ENCODE measurements at places on chromosomes 5 and 9.

- DNase-seq = no peak
- peaks cover 46% of the 10 kb centered on the region for H3K4me1 ChIP-seq
- no peaks in the 10 kb centered on the region for H3K27me3 ChIP-seq
- peak overlapping the region; percentile 92 for H3K4me3 ChIP-seq
Measured at GRCh38 chr5:52799358-52799982, 11.8 kb downstream of the ITGA1 start.

- H3K4me3 ChIP-seq = no peak overlapping the region
- H3K4me1 ChIP-seq = no peaks in the 10 kb centered on the region
- no peaks in the 10 kb centered on the region for H3K27me3 ChIP-seq
- H3K36me3 ChIP-seq = no peaks in the 10 kb centered on the region
- no peak overlapping the region for H3K27ac ChIP-seq
Measured at GRCh38 chr5:115349001-115349817, 52.8 kb upstream of the CCDC112 start.

DNA sequence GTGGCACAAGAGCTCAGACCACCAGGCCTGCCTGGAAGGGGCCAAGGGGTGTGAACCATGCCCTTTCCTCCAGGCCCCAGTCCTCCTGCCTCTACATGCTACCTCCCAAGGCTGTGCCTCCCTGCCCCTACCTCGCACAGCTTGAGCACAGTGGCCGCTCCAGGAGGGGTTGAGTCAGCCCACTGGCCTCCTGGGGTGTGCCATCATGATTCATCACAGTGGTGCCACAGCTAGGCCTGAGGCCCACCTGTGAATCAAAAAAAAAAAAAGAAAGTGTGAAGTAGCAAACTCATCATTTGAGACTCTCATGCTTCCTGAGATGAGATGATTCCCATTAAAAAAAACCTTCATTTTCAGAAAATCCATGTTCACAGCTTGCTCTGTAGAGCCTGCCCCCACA lies 240.5 kb downstream of the HSPA4 start:
- no peaks in the 10 kb centered on the region for H3K36me3 ChIP-seq
- H3K4me1 ChIP-seq = peaks cover 15% of the 10 kb centered on the region

GRCh38 chr9:2679011-2679410 lies 38.3 kb upstream of the KCNV2 start:
- no peaks in the 10 kb centered on the region for H3K36me3 ChIP-seq
- no peak overlapping the region for H3K4me3 ChIP-seq
- H3K27ac ChIP-seq = no peak overlapping the region
- no peaks in the 10 kb centered on the region for H3K27me3 ChIP-seq
- DNase-seq = no peak

- no peak for DNase-seq
- peaks cover 25% of the 10 kb centered on the region for H3K4me1 ChIP-seq
- peaks cover 14% of the 10 kb centered on the region for H3K36me3 ChIP-seq
- H3K27ac ChIP-seq = peak overlapping the region; percentile 9
Measured at GRCh38 chr9:27408482-27408881, 111.5 kb upstream of the EQTN start.

GRCh38 chr9:36738318-36738976 lies 165.8 kb downstream of the MELK start:
- H3K4me3 ChIP-seq = no peak overlapping the region
- H3K4me1 ChIP-seq = no peaks in the 10 kb centered on the region
- peaks cover 75% of the 10 kb centered on the region for H3K27me3 ChIP-seq
- no peaks in the 10 kb centered on the region for H3K36me3 ChIP-seq
- no peak overlapping the region for H3K27ac ChIP-seq

GRCh38 chr5:151772029-151772845 lies 483 bp downstream of the G3BP1 start:
- no peak for DNase-seq
- H3K27ac ChIP-seq = peak overlapping the region; percentile 44
- H3K4me3 ChIP-seq = peak overlapping the region; percentile 81
- peaks cover 49% of the 10 kb centered on the region for H3K4me1 ChIP-seq

GRCh38 chr5:138668451-138669380 lies 84.5 kb upstream of the CTNNA1 start:
- H3K36me3 ChIP-seq = no peaks in the 10 kb centered on the region
- no peak for DNase-seq
- no peak overlapping the region for H3K4me3 ChIP-seq
- no peaks in the 10 kb centered on the region for H3K27me3 ChIP-seq

DNA sequence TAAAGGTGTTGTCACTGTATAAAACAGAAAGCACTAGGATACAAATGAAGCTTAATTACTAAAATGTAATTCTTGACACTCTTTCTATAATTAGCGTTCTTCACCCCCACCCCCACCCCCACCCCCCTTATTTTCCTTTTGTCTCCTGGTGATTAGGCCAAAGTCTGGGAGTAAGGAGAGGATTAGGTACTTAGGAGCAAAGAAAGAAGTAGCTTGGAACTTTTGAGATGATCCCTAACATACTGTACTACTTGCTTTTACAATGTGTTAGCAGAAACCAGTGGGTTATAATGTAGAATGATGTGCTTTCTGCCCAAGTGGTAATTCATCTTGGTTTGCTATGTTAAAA lies 43.8 kb downstream of the NDFIP1 start:
- H3K4me1 ChIP-seq = peaks cover 15% of the 10 kb centered on the region
- H3K36me3 ChIP-seq = peaks cover 20% of the 10 kb centered on the region
- H3K27ac ChIP-seq = no peak overlapping the region
- H3K27me3 ChIP-seq = no peaks in the 10 kb centered on the region
- DNase-seq = no peak

DNA sequence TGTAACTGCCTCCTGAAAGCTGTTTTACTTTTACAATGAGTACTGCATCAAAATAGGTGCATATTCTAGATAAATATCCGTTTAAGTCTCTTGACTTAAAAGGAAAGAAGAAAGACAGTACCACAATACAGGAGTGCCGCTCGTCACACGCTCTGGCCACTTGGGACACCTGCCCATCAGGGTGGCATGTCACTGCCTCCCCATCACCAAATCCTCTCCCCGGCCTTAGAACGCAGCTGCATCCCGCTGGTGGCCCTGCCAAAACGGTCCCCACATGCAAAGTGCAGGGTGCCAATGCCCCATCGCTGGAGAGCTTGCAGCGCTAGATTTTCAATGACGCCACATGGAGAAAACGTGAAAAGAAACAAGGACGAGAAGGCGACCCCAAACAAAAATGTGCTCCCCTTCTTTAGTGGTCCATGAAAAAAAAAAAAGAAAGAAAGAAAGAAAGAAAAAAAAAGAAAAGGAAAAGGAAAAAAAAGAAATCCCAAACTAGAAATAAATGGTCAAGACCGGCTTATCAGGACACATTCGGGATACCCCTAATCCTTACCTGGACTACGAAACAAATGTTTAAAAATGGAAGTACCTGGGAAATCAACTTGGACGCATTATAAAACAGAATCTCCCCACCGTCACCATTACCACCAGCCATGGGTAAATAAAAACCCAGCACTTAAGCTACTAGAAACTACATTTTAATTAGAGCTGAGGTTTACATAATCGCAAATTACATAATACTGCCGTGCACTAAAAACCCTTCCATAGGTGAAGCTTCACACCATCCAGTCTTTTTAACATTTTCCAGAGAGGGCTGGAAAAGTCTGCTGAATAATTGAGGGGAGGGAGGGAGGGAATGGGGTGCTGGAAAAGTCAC lies 1.0 kb downstream of the ANKH start:
- peaks cover 24% of the 10 kb centered on the region for H3K27me3 ChIP-seq
- H3K27ac ChIP-seq = peak overlapping the region; percentile 28
- H3K4me3 ChIP-seq = peak overlapping the region; percentile 77
- no peak for DNase-seq
- H3K4me1 ChIP-seq = peaks cover 26% of the 10 kb centered on the region

GRCh38 chr5:71976449-71976848 lies 130.8 kb upstream of the MAP1B start:
- no peaks in the 10 kb centered on the region for H3K27me3 ChIP-seq
- H3K36me3 ChIP-seq = no peaks in the 10 kb centered on the region
- no peak overlapping the region for H3K4me3 ChIP-seq
- peaks cover 7% of the 10 kb centered on the region for H3K4me1 ChIP-seq
- no peak for DNase-seq
- no peak overlapping the region for H3K27ac ChIP-seq

DNA sequence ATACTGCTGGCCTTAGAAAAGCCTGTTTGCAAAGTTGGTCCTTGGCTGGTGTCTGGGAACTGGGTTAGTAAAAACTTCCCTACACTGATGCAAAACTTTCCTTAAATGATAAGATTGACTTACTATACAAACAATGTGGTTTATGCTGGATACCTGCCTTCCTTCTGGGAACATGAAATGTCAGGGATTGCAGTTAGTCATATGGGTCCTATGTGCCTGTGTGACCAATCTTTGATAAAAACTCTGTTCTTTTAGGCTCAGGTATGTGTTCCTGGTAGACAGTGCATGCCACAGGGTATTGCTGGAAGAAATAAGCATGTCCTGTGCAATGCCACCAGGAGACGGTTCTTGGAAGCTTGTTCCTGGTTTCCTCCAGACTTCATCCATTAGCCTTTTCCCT lies 173.3 kb downstream of the RMI1 start:
- H3K27me3 ChIP-seq = peaks cover 13% of the 10 kb centered on the region
- no peak overlapping the region for H3K27ac ChIP-seq
- no peak overlapping the region for H3K4me3 ChIP-seq
- no peaks in the 10 kb centered on the region for H3K4me1 ChIP-seq
- DNase-seq = no peak
- H3K36me3 ChIP-seq = no peaks in the 10 kb centered on the region

DNA sequence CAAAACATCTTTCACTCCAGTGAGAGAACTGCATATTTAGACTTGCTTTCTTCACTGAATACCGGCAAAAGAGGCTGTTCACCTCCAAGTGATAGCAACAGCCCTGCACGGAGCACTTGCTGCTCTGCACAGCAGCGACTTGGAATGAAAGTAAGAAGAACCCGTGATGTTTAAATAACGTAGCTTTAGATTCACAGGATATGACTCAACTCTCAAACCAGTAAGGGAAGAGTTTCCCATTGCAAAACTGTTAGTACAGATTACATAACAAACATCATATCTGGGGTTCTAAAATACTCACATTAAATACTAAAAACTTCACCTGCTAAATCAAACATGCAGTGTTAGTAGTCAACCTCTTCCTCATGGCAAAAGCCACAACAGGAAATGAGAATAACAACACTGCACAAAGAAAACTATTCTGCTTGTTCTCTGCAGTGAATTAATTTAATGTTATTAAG lies 203.4 kb downstream of the MCTP1 start:
- no peaks in the 10 kb centered on the region for H3K36me3 ChIP-seq
- H3K4me1 ChIP-seq = peaks cover 13% of the 10 kb centered on the region
- H3K4me3 ChIP-seq = peak overlapping the region; percentile 30
- DNase-seq = no peak
- H3K27ac ChIP-seq = no peak overlapping the region

- peaks cover 25% of the 10 kb centered on the region for H3K4me1 ChIP-seq
- H3K27ac ChIP-seq = peak overlapping the region; percentile 8
- H3K4me3 ChIP-seq = no peak overlapping the region
- no peaks in the 10 kb centered on the region for H3K27me3 ChIP-seq
- H3K36me3 ChIP-seq = no peaks in the 10 kb centered on the region
- DNase-seq = no peak
Measured at GRCh38 chr5:84272771-84273516, 111.7 kb downstream of the EDIL3 start.

DNA sequence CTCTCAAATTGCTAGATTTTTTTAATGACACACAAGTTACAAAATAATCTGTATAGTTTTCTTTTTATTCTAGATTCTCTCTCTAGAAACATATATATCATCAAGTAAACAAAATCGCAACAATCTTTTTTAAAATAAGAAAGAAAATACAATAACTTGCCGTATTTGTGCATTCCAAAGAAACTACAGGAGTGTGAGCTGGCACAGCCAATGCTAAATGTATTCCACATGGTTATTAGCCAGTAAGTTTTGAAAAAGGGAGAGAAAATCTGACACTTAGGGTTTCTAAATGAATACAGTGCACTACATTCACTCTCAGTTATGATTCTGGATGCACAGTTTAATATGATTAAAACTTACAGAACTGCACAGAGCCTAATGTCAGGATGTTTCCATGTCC lies 117.9 kb downstream of the BNC2 start:
- no peak for DNase-seq
- no peaks in the 10 kb centered on the region for H3K27me3 ChIP-seq
- no peaks in the 10 kb centered on the region for H3K36me3 ChIP-seq
- no peak overlapping the region for H3K4me3 ChIP-seq

- H3K27ac ChIP-seq = no peak overlapping the region
- peaks cover 8% of the 10 kb centered on the region for H3K36me3 ChIP-seq
- DNase-seq = no peak
- no peaks in the 10 kb centered on the region for H3K4me1 ChIP-seq
Measured at GRCh38 chr5:134132372-134133187, 18.1 kb downstream of the TCF7 start.

DNA sequence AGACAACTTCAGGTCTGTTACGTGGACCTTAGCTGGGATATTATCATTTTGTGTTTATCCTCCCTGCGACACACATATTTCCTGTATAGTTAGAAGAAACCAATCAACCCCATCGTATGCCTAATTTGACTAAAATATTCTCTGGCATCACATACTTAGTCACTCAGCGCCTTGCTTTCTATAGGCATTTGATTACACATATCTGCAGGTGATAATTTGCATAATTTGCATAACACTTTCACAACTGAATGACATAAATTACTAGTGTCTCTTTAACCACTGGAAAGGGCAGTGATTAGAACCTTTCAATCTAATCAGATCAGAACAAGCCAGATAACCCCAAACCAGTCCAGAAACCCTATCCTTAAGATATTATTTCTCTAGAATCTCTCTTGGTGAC lies 390.2 kb downstream of the TLR4 start:
- no peaks in the 10 kb centered on the region for H3K36me3 ChIP-seq
- H3K4me3 ChIP-seq = no peak overlapping the region
- H3K4me1 ChIP-seq = no peaks in the 10 kb centered on the region
- DNase-seq = no peak

DNA sequence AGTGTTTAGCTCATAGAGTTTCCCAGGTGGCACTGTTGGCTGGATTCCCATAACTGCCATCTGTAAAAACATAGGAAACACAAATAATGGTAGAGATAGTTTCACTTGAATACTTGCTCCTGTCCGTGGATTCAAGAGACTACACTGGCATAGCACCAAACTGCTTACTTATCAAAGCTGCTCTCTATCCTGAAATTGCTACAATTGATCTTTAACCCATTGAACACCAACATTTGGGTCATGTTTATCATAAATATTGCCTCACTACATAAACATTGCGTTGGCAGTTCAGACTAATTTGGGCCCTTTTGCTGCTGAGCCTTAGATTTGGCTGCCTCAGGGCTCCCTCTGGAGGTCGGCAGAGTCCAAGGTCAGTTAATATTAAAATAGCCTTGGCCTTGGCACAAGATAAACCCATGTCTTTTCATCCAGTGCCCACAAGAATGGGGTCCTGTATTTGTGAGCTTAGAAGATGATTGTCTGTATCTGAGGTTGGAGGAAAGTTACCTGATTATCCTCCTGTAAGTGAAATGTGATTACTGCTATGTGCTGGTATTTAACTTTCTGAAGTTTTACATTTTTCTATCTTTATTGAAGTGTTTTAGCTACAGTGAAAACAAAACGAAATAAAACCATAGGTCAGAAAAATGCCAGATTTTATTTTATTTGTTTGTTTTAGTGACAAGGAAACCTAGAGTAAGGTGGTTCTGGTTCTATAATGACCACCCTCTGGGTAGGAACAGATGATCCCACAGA lies 4.0 kb upstream of the RANBP3L start:
- H3K27ac ChIP-seq = no peak overlapping the region
- H3K4me1 ChIP-seq = peaks cover 21% of the 10 kb centered on the region
- H3K4me3 ChIP-seq = no peak overlapping the region
- no peak for DNase-seq
- no peaks in the 10 kb centered on the region for H3K36me3 ChIP-seq

Measured in mesothelial cell of epicardium (in vitro differentiated cells).